ENCODE measurements at places on chromosomes 2 and 18.
A peak's percentile ranks its signal among the peaks of the same experiment; 100 is the strongest.

GRCh38 chr2:235149240-235149659 is 197.4 kb downstream of the SH3BP4 start:
- DNase-seq: no peak

- no peak for DNase-seq
Observed at GRCh38 chr2:75113231-75113869, 86.0 kb downstream of the TACR1 start.

DNA sequence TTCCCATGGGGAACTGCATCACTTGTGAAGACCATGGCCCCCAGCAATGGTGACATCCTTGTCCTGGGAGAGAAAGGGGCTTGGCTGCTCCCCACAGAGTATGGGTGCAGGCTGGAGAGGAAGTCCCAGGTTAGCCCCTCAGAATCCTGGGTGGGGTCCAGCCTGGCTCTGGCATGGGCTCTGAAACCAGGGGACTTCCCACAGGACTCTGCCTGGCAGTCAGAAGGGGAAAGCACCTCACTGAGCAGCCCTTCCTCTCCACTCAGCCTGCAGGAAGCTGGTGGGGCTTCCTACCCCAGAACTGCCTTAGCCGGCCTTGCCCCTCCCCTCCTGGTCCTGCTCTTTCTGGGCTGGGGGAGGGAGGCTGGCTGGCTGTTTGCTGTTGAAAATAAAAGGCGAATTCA is 3.7 kb downstream of the NEURL3 start:
- DNase-seq: no peak

GRCh38 chr2:14778015-14778414 is 145.5 kb downstream of the LRATD1 start:
- no peak for DNase-seq

DNA sequence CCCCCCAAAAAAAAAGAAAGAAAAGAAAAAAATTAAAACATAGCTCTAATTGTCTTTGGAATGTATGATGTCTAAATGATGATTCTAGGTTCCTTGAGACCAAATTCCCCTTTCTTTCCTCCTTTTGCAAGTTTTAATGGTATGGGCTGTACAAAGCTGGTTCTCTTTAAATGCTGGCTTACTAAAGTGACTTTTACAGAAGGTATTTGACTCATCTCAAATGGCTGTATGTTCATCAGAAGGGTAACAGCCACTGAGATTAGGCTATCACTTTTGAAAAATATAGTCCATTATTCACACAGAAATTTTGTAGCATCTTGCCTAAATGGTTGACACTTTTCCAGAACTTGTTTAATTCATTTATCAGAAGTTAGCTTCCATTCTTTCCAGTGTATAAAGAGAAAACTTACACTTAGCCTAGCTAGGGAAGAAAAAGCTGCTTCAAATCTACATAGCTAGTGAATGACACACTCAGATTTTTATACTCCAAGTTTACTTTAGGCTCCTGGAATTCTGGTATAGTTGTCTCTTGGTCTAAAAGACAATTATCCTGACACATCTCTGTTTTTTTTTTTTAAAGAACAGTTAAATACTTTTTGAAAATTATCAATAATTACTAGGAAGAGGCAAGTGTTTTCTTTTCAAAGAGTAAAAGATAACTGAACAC is 622.6 kb downstream of the LRP1B start:
- no peak for DNase-seq

DNA sequence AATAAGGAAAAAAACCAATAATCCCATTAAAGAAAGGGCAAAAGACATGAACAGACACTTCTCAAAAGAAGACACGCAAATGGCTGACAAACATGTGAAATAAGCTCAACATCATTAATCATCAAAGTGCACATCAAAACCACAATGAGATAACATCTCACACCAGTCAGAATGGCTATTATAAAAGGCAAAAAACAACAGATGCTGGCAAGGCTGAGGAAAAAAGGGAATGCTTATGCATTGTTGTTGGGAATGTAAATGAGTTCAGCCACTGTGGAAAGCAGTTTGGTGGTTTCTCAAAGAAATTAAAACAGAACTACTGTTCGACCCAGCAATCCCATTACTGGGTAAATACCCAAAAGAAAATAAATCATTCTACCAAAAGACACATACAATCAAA is 285.6 kb downstream of the NR4A2 start:
- no peak for DNase-seq

DNA sequence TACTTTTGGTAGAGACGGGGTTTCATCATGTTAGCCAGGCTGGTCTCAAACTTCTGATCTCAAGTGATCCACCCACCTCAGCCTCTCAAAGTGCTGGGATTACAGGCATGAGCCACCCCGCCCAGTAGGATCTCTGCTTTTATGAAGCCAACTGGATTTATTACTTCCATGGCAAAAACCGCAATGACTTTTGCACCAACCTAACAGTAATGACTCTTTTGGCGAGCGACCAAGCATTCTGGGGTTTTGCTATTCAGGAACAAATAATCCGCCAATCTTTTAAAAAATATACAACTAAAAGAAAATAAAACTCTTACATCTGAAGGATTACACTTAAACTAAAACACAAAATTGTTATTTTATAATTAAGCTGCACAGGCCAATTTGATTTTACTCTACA is 260.6 kb downstream of the ZEB2 start:
- DNase-seq: no peak

GRCh38 chr2:105576050-105576439 is 168.7 kb upstream of the NCK2 start:
- DNase-seq: no peak

- no peak for DNase-seq
Observed at GRCh38 chr2:225763711-225764110, 364.2 kb downstream of the NYAP2 start.

DNA sequence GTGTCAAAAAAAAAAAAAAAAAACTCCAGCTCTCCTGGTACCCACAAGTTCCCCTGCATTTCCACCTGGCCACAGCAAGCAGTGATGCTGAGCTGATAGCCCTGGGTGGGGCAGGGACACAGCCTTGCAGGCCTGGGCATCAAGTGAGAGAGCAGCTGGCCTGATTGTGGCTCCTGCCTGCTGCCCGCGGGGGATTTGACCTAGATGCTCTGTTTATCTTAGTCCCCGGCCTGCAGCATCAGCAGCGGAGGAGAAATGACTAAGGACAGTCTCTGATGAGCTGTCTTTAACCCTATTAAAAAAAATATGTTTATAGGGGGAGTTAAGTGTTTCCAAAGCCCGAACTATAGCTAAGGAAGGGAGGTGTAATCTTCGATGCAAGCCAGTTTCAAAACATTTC is 102.6 kb downstream of the MTCL1 start:
- DNase-seq: no peak

GRCh38 chr18:51668607-51669006 is 471.1 kb upstream of the MEX3C start:
- DNase-seq: no peak

DNA sequence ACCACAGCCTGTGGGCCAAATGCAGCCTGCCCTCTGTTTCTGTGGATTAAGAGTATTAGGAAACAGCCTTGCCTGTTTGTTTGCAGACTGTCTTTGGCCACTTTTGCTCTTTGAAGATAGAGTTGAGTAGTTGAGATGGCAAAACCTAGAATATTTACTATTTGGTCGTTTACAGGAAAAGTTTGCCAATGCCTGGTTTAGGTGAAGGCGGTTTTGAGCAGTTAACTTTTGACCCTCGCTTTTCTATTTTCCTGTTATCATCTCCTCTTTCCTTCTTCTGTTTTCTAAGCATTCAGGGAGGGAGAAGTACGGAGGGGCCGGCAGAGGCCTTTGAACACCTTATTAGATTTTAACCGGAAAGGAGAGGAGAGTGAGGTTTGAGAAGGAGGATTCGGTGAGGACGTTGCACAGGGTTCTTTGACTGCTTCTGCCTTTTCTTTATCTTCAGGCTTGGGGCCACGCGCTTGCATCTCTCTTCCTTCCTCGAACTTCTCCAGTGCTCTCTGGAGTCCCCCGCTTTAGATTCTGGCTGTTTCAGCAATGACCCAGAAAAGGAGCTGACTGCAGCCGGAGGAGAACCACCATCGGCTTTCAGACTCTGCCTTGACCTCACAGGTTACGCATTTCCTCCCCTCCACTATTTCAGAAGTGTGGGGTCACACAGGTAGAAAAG is 39.2 kb downstream of the IL1R2 start:
- DNase-seq: no peak

GRCh38 chr18:51391731-51392130 is 194.2 kb upstream of the MEX3C start:
- no peak for DNase-seq

DNA sequence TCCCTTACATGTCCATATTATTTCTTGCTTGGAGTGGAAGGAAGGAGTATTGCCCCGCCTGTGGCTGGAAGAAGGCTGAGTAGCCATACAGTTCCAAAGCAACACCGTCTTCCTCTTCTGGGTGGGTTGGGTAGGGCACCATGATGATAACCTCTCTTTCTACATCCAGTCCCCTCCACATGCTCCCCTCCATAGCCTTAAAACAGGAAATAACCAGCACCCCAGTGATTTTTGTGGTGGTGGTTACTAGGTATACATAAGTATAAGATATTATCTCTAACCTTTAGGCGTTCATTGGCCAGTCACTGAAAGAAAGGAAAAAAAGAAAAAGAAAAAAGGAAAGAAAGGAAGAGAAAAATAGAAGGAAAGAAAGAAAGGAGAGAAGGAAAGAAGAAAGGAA is 63.1 kb downstream of the CXCR4 start:
- no peak for DNase-seq

DNA sequence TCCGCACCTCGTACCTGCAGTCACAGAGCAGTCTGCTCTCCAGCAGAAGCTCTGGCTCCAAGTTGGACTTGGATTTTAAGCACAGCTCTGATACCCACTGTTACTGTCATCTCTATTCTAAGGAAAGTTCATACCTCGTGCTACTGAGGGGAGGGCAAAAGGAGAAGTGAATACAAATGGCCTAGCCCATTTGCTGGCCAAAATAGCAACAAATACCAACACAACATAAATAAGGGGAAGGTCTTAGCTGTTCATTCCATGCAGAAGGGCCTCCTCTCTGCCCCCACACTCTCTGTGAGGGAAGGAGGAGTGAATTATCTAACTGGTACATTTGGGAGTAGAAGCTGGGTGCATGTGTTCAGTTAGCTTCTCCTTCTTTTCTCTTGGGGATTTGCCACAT is 739.4 kb upstream of the RAB6C start:
- no peak for DNase-seq

DNA sequence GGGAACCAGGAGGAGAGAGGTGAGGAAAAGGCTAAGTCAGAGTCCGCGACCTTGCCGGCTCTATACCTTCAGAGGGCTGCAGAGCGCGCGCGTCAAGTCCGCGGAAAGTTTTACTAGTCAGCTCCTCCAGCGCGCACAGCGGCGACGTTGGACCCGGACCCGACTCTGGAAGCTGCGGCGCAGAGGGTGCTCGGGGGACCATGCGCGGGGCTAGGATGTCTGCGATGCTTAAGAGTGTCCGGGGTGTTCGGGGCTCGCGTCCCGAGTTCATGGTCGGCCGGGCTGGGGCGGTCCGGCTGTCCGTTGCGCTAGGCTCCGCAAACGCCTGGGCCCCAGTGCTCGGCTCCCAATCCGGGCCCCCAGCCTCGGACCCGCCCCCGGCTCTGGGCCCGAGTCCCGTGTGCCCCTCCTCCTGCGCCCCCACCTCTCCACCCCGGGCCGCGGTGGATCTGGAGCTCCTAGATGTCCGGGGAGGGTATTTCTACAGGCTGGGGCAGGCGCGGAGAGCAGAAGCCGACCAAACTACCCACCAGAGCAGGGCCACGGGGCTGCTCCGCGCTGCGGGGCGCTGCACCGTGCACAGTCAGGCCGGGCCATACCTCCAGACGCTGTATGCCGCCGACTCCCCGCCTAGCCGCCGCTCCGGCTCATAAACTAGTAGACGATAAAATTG is at the start of gene LBX2:
Gene LBX2 (minus strand): TSS at position 337 of the 673 bp plus-strand sequence. CDS start 66 bp downstream, at position 271.
- no peak for DNase-seq

- DNase-seq: no peak
Observed at GRCh38 chr2:3420769-3421397, 41.4 kb downstream of the TRAPPC12 start.

DNA sequence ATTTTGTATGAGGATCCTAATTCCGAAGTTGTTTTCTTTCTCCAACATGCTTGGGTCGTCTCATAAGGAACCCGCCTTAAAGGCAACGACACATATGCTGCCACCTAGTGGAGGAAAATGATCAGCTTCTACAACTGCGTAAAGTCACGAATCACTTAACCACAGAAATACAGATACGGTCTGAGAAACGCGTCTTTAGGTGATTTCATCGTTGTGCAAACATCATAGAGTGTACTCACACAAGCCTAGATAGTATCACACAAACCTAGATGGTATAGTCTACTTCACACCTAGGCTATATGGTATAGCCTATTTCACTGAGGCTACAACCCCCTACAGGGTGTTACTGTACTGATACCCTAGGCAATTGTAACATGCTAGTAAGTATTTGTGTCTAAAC is 13.1 kb downstream of the GNLY start:
- peak; percentile 25 for DNase-seq

DNA sequence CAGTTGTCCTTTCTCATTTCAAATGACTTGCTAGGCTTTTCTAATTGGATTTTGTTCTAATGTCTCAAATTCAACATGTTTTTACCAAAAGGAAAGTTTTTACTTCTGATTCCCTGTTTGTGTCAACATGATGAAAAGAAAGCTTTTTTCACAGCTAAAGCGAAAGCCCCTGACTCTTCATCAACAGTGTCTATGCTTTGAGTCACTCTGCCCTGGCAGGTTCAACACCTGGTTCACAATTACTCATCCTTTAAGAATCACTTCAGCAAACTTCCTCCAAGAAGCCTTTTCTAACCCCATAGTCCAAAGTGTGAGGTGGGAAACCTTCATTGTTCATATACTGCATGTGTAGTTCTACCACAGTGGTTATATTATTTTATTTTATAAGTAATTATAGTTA is 7.6 kb upstream of the DSG2 start:
- no peak for DNase-seq

Measured in stimulated activated CD8-positive, alpha-beta memory T cell treated with anti-CD3 and anti-CD28 coated beads, Interleukin-7, amount 100 ng/mL, for 1 hour (primary cell).